ENCODE measurements at places on chromosomes 16 and 17. TPM values are rescaled to one million over a fixed set of nuclear protein-coding genes. Genes with fewer than 3 reads are reported as not detected.

GRCh38 chr16:30853758-30854157 is 40.1 kb downstream of the BCL7C start:
- DNase-seq: no peak

- DNase-seq: no peak
These were observed 14.3 kb upstream of the RNPS1 start for GRCh38 chr16:2282262-2282661.

GRCh38 chr17:4721203-4722135 is 9.8 kb upstream of the MED11 start:
- DNase-seq: no peak

GRCh38 chr16:28191364-28191960 is 20.3 kb downstream of the XPO6 start:
- no peak for DNase-seq

DNA sequence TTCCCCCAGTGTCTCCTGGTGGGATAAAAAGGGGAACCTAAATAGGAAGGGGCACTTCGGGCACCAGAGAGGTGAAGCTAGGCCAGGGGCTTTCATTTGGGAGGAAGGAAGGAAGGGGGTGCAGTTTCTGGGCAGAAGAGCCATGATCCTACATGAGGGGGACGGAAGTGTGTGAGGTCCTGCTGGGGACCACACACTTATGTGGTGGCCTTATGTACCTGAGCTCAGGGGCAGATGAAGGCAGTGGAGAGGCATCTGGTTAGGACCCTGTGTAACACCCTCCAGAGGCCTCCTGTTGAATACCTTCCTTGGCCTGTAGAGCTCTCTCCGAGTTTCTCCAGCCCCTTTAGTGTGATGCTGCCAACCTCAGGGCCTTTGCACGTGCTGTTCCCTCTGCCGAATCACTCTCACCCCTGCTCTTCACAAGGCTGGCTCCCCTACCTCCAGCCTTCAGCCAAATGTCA is 21.2 kb downstream of the IGFBP4 start:
- DNase-seq: no peak

DNA sequence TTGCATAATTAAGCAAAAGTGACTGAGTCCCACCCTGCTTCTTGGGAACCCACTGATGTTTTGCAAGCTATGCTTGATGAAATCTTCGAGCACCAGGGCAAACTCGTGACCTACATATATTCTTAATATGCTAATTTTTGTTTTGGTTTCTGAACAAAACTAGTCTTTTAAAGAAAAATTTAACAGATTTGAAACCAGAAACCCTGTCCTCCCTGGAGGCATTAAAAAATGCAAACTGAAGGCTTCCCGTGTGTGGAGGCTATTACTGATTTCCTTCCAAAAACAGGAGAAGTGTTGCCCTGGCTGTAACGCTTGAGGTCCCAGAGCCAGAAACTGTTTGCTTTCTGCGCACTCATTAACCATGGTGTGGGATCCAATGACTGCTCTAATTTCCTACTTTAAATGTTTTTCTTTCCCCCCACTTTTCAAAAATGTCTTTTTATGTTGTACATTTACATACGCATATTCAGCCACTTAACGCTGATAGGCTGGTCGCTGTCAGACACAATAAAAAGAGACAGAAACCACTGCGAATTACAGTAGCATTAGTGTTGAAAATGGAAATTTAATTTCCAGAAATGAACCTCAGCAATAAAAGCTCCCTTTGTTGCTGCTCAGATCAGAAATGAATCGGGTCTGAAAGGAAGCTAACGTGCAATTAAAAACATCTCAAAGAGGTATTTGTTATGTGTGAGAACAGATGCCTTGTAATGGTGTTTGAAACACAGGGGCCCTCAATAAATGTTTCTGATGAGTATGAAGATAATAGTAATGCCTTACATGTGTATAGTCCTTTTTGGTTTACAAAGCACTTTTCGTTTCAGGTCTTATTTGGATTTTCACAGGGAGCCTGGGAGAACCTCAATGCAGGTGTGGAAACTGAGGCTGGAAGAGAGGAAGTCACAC is 39.9 kb upstream of the IRX6 start:
- DNase-seq: no peak

DNA sequence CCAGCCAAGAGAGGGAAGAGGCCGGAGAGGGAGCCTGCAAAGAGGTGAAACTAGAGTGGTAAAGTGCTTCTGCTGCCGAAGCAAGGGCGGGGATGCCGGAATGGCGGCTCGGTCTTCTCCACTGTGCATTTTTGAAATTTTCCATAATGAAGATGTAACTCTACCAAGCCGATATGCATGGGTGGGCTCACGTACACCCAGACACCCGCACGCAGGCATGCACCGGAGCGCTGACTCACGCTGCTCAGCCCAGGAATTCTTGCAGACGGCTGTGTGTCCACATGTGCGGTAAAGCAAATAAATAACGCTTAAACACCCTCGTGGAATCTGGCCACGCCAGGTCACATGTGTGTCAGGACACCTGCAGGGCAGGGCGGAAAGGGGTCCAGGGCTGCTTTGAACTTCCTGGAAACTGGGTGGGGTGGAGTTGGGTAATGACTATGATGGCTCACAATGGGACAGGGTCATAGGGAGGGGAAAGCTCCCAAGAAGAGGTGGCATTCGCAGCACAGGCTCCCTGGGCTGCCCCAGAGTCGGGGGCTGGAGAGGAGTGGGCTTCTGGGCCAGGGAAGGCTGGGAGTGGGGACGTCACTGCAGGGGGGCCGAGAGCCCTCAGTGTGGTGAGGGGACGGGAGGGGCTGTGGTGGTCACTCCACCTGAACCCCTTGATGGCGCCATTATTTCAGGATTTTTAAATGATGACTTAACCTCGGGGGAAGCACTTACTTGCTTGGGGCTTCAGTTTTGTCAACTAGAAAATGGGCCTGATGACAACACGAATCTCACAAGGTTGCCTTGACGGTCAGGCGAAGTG is 265.5 kb downstream of the PARN start:
- no peak for DNase-seq

DNA sequence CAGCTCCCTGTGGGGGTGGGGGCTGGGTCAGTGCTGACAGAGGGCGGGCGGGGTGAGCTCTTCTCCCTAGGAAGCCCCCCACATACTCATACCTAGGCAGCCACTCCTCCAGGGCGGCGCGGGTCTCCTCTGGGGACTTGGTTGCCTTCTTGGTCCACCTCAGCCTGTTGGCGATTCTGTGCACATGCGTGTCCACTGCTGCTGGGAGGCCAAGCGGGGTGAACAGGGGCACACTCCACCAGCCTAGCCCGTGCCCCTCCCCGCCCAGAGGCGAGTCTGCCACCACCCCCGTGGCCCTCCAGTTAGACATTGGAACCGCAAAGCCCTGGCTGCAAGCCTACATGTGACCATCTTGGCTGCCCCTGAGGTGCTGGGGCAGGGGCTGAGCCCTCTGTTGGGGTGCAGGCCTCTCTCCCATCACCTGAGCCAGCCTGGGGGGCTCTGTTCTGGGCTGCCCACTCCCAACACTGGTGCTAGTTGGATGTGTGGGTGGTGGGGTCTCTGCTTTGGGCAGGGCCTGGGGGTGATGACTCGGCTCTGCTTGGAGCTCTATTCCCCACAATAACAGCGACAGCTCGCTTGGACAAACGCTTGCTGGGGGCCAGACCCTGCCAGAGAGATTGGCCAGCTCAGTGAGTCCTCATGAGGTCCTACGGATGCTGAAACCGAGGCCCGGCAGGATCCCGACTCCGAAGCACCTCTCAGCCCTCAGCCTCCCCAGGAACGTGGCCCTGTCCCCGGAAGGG is 7.4 kb downstream of the NTHL1 start:
- no peak for DNase-seq

GRCh38 chr17:75402026-75402425 is 3.5 kb downstream of the GRB2 start:
- DNase-seq: no peak

DNA sequence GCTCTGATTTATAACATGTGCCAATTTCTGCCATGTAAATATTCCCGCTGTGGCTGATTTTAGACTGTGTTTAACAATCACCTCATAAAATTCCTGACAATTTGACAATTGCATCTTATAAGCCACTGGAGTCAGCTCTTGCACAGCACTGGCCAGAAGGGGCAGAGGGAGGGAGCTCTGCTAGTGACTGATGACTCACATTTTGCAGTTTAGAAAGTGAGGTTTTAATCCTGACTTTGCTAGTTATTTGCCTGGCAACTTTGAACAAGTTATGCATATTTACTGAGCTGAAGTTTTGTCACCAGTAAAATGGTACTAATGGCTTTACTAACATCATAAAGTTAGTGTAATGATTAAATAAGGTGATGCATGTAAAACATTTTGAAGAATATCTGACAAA is 452.3 kb downstream of the CNTNAP4 start:
- DNase-seq: no peak

GRCh38 chr17:9958586-9959281 is 53.7 kb upstream of the RCVRN start:
- DNase-seq: no peak

DNA sequence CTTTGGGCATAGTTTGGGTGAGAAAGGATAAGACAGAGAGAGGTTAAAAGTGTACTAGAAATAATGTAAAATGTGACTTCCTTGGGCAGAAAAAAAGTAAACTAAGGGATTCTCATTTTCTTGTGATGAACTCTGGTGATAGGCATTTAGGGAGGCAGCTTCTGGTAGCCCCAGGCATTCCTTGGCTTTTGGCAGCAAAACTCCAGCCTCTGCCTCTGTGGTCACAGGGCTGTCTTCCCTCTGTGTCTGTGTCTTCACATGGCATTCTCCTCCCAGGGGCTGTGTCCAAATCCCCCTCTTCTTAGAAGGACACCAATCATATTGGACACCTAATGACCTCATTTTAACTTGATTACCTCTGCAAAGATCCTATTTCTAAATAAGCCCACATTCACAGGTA is 54.7 kb downstream of the HS3ST3B1 start:
- no peak for DNase-seq

DNA sequence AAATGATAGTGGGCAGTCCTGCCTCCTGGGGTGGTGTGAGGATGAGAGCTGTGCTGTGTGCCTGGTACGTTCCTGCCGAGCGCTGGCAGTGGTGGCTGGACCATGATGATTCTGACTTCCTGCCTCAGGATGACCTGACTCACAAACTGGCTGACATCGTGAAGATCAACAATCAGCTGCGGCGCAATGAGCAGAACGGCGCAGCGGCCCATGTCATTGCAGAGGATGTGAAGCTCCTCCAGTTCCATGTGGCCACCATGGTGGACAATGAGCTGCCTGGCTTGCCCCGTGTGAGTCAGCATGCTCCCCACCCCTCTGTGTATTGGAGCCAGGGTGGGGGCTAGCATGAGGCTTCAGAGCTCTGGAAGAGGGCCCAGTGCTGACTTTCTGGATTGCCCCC is 13.1 kb downstream of the POLR2A start:
- no peak for DNase-seq

- no peak for DNase-seq
These were observed 5.9 kb downstream of the BAHCC1 start for GRCh38 chr17:81400996-81401722.

GRCh38 chr16:77899416-77899815 is 111.1 kb downstream of the VAT1L start:
- DNase-seq: no peak

GRCh38 chr17:77869665-77870132 is 88.8 kb upstream of the TNRC6C start:
- no peak for DNase-seq

DNA sequence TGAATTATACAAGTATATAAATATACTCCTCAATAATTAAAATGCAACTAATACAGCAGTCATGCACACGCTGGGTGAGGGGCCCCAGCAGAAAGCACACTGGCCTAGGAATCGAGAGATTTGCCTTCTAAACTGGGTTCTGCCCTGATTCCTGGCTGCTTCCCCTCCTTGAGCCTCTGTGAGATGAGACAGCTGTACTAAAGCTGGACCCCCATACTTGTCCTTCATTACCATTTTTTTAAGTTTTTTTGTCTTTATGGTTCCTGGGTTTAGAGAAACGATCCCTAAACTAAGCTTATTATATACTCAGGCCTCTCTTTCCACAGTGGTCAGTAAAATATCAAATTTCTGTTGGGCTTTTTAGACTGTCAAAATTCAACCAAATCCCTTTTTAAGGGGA is 195.1 kb upstream of the DYNLRB2 start:
- no peak for DNase-seq

DNA sequence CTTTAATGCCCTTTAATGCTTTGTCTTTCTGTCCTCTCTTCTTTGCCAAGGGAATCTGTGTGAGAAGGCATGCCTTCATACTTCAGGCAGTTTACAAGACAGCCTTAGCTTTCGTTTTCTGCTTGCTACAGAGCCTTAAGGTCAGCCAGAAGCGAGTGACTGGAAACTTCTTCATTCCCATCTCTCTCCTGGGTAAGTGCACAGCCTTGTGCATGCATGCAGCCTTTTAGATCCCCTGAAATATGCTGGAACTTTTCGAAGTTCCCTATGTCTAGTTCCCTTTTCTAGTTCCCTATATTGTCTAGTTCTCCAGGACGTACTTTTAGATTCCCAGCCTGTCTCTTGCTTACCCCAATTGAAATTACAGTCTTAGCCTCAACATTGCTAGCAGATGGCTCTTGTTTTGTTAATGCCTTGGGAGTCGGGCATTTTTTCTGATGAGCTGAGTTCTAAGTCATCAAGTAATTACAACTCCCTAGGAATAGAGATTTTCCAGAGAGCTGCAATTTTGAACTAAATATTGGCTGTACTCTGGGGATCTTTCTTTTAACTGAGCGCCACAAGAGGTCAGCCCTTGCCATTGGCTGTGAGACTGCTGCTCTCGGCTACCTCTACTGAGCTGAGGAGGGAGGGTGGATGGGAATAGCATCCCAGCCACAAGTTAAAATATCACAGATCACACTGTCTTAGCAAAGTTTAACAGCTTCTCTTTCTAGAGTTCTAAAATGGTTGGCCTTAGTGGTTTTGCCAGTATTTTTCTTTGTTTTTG is 22.7 kb upstream of the PPM1D start:
- DNase-seq: no peak

DNA sequence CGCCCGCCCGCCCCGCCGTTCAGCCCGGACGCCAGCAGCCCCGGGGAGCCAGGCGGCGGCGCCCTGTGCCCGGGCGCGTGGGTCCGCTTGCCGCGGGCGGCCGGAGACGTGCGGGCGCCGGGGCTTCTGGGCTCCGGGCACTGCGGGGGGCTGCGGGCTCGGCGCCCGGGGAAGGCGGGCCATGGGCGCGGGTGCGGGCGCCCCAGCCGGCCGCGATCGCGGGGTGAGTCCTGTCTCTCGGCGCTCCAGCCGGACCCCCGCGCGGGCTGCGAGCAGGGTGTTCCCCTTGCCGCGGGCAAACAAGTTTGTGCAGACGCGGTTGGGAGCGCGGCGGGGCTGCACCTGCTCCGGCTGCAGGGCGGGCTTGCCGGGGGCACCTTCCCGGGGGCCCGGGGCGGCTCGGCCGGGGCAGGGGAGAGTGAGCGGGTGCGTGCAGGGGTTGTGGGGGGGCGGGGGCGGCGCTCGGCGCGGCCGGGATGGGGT is 292 bp downstream of the WSCD1 start:
- DNase-seq: no peak

- DNase-seq: peak; percentile 81
These were observed 12.3 kb downstream of the HMOX2 start for GRCh38 chr16:4488499-4488967.

Gene SLC35G6
- polyA plus RNA-seq: not detected

Gene GPR179
- not detected for polyA plus RNA-seq

Gene HAPSTR1
- 7.2 TPM for polyA plus RNA-seq

Gene ASPHD1
- polyA plus RNA-seq: not detected

Gene OR1A1
- not detected for polyA plus RNA-seq

Gene NSRP1
- 39.9 TPM for polyA plus RNA-seq

All from CD4-positive, alpha-beta memory T cell (primary cell).